ENCODE measurements at places on chromosomes 3 and 15.

DNA sequence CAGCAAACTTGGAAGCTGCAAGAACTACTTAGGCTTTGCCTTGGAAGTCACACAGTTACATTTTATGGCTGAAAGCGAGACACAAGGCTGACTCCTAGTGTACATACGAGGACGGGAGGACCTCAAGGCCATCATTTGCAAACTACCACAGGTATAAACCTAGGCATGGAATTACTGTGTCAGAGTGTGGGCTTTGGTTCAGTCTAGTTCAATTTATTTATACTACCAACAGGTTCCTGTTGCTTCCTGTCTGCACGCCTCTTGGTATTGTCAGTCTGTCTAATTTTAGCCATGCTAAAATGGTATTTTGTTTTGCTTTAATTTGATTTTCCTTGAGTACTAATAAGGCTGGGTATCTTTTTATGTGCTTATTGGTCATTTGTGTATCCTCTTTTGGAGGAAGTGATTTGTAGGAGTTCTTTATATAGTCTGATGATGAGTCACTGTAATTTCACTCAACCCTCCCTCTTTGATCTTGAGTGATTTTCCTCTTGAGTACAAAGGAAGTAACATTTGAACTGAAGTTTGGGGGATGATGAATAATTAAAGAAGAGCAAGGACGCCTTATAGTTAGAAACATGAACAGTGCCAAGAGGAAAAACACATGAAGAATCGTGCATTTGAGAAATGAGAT lies 8.2 kb downstream of the ANKRD34C start:
- no peak for DNase-seq

- no peak for DNase-seq
Measured at GRCh38 chr3:154971771-154972326, 108.3 kb upstream of the MME start.

- no peak for DNase-seq
Measured at GRCh38 chr3:111999484-112000324, 982 bp downstream of the TAGLN3 start.

GRCh38 chr15:100980410-100981046 lies 61.4 kb downstream of the LRRK1 start:
- no peak for DNase-seq

GRCh38 chr3:184381261-184382224 lies 1.7 kb downstream of the CHRD start:
- no peak for DNase-seq
